EL (cell line): ENCODE measurements at places on chromosomes 1 and 21.
A peak's percentile ranks its signal among the peaks of the same experiment; 100 is the strongest.

DNA sequence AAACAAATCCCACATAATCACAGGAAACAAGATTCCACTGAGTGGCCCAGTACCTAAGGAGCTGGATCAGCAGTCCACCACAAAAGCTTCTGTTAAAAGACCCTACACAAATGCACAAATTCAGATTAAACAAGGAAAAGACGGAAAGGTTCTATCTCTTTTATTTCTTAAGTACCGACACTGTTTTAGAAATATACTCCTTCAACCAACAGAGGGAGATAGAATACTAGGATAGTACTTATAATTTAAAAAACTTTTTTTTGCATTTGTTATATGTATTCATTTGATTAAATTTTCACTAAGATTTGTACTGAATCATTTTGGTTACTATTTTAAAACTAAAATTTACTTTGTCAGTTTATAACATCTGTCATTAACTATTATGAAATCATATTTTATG, 12.5 kb downstream of the CDC7 start:
- DNase-seq, result no peak

DNA sequence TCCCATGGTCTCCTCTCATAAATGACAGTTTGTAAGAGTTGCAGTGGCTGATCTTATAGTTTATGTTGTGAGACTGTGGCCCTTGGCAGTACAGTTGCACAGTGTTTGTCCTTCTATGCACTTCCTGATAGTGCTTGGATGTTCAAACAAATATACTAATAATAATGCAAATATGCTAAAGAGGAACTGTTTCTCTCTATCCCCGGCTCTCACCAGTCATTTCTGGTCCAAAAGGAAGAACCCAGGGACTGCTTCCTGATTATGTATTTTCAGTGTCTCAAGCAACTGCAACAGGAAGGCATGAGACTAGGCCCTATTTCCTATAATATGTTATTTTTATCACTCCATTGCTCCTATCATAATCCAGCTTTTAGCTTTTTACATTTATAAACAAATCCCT, 17.0 kb upstream of the SUCO start:
- DNase-seq, result no peak

- no peak for DNase-seq
These were observed 73.4 kb downstream of the MACF1 start for GRCh38 chr1:39277879-39278278.

- DNase-seq, result peak; percentile 43
These were observed 31.7 kb downstream of the DSTYK start for GRCh38 chr1:205179842-205180241.

- DNase-seq, result no peak
These were observed 412.1 kb downstream of the DPYD start for GRCh38 chr1:97508653-97509218.

DNA sequence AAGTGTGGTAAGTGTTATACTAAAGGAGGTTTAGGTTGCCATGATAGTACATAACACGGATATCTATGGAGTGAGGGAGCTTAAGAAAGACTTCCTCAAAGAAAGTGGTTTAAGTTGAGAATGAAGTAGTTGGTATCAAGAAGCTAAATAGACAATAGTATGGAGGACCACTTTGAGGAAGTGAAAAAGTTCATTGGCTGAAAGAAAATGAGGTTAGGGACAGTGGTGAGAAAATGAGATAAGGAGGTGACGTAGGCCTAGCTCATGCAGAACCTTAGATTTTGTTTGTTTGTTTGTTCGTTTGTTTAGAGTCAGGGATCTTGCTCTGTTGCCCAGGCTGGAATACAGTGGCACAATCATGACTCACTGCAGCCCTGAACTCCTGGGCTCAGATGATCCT, 72.2 kb upstream of the PPIH start:
- DNase-seq, result no peak

DNA sequence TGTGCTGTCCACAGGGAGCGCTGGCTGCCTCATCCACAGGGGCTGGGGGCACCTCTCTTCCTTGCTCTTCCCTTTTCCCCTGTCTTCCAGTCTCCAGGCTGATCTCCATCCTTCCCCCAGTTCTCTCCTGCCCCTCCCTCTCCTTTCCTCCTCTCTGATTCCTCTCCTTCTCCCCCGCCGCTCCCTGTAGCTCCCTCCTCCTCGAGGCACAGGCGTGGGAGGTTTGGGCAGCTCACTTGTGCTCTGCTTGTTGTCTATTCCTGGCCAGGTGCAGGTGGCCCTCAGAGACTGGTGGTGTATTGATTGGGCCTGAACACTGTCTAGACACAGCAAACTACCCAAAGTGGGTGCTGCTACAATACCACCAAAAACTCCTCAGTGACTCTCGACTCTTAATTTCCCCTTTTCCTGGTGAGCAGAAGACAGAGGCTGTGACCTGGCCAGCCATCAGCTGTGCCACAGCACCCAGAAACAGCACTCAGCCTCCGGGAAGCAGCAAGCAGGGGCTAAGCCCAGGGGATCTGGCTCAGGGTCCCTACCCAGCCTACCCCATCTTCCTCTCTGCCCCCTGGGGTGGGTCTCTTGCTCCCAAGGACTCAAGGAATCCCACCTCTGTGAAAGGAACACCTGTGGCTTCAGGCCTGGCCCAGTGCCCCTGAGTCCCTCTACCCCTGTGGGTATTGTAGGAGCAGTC, 93.3 kb downstream of the DDX20 start:
- no peak for DNase-seq

DNA sequence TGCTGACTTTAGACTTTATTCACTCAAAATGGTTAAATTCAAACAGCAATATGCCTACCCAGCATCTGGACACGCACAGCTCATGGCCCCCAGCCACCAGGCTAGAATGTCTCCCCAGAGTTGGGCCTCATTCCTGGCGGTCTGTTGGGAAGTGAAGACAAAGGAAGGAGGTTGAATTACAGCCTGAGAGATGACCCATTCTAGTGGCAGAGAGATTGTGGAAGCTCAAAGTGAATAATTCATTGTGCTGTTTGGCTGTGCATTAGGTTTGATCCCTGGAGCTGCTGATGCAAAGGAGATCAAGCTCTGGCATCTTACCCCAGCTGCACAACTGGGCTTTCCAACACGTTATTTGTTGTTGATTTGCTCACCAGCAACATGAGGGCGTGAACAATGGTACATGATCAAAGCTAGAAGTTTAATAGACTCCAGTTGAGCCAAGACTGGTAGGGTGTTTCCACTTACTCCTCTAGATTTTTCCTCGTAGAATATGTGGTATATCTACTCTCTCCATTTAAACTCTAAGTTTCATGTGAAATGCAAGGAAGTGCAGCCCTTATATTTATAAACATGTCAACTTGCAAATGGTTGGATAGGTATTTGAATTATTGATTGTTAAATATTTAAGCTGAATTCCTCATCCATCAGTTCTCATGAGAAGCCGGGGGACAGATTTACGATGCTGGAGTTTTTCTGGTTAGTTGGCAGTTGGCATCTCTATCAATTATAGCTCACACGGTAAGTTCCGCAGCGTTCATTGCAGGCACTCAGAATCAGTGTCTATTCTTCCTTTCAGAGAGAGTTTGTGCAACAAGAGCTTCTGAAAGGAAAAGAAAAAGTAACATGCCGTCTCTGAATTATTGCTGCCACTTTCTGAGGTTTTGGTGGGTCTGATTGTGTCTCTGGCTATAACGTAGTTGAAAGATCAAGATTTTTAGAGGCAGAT, 222.7 kb downstream of the TM2D1 start:
- no peak for DNase-seq

GRCh38 chr1:30665216-30666010, 58.0 kb downstream of the MATN1 start:
- DNase-seq, result no peak

GRCh38 chr1:116256286-116256649, 116.8 kb upstream of the ATP1A1 start:
- DNase-seq, result no peak

DNA sequence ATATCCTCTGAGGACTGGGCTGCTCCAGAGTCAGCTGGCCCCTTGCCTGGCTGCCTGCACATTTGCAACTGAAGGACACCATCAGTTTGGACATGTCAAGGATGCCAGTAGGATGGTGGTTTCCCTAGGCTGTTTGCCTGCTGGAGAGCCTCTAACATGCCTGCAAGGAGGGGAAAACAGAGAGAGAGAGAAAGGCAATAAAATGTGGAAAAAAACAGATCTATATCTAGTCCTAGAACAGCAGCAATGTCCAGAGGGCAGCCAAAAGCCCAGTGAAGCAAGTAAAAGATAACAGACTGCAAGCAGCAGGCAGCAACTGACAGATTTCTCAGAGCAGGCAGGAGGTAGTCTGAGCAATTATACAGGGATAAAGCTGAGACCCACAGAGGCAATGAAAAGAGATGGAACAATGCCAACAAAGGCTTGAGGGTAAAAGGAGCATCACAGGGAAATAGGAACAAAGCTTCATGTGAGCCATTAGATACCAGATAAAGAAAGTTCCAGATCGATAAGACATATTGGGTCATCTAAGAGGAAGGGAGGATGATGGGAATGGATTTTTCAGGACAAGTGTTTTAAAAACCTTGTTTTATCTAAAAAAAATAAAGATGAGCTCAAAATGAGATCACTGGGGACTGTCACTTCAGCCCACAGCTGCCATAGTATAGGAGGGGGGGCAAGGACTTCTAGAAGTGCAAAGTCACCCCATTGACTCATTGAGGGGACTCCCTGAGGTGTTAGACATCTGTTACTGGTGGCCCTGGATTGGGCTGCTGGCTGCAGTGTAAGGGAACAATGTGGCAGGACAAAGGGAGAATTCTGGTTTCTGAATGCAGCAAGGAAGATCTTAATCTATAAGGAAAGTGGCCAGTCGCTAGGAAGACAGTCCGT, 38.6 kb upstream of the GADD45A start:
- peak; percentile 43 for DNase-seq

DNA sequence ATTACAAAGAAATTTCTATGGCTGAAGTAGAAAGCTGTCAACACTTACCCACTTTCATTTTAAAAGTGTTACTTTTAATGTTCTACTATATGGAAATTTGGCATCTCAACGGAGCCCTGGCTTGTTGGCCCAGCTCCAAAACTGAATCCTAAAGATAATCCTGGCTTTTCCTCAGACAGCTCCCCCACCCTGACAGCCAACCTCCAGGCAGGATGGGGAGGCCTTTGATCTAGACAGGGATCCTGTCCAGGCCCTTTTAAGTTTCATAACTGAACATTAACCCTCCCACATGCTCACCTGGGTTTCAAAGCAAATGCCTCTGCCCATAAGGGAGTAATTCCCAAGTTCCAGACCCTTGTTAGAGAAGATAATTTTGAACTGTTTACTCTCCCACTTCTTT, 99.3 kb upstream of the RALGPS2 start:
- DNase-seq, result no peak

DNA sequence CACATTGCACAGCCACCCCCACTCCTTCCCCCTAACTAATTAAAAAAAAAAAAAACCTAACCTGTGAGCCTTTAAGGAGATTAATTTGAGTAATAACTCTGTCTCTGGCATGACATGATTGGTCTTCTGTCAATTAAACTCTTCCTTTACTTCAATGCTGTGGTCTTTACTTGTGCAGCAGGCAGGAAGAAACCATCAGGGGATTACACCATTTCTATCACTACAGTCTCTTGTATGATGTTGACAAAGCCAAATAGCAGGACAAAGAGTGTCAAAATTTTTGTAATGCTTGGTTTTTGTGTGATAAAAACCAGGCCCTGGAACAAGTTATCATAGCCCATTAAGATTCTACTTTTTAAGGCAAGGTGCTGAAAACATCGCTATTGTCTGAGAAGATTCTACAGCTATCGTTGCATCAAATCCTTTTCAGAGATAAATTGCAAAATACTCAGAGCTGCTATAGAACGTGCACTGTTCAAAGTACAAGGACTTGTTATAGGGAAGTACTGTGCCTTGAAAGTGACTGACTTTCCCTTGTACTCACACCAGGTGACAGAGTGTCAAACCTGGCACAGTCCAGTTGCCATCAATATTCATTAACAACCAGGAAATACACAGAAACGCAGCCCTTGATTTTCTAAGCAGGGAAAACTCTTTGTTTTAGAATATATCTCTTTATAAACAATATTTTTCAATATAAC, 37.7 kb downstream of the LHX9 start:
- DNase-seq, result no peak

DNA sequence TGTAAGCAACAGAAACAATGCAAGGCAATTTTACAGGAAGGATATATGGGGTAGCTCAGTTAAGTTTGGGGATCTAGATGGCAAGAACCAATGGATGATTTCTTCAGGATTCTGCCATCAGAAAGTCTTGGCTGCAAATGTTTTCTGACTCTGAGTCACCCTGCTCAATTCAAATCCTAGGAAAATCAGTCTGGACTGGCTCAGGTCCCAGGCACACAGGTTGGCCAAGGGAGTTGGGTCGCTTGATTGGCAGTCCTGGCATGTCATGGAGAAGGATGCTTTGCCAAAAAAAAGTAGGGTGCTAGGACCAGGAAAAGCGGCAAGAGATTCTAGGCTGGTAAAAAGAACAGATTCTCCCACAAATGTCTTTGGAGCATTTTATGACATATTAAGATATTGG, 28.9 kb upstream of the S1PR1 start:
- DNase-seq, result no peak

DNA sequence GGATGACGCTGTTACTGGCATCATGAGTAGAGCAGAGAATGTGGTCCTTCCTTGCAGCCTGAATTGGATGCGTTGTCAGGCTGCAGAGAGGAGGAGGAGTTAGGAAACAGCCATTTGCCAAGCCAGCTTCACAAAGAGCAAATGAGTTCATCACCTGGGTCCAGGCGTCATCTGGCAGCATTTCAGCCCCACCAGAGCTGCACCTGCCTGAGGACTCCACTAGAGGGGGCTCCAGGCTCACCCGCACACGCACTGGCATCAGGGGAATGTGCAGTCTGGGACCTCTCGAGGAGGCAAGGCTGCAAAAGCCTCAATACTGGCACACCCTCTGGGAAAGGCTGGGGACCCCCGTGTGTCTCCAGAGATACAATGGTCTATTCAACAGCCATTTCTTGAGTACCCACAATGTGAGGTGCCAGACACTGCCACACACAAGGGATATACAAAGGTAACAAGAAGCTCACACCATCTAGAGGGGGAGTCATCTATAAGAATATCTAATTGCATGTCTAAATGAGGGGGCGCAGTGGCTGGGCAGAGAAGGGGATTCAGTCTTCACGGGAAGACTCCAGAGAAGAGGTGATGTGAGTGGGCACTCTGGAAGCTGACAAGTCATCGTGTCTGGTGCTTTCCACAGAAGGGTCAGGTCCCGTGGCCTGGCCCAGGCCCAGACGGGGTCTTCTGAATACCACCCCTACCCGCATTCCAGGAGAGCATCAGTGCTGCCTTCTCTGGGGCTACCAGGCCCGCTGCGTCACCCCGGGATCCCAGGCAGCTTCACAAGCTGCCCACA, 53.5 kb upstream of the CNTN2 start:
- peak; percentile 69 for DNase-seq

DNA sequence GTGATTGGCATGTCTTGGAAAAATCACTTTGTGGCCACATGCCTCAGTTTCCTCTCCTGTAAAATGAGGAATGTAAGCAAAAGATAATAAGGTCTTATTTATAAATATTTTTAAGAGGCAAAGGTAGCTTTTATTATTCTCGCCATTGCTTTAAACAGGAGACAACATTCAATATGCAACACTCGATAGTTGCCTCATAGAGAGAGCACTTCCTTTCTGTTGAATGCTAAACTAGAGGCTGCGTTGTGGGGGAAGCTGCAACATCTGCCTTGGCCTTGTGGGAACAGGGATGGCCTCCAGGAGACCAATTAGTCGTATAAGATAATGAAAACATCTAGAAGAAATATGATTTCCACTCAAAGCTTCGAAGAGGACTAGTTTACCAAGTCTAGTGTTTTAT, 3.5 kb downstream of the OSCP1 start:
- no peak for DNase-seq

GRCh38 chr1:113048064-113048463, 24.9 kb upstream of the LRIG2 start:
- DNase-seq, result no peak

- DNase-seq, result no peak
These were observed 107.0 kb downstream of the KIF26B start for GRCh38 chr1:245261786-245262185.
